ENCODE measurements at places on chromosomes 2 and 18.

- ATAC-seq = no peak
Measured at GRCh38 chr2:66828876-66829275, 394.0 kb downstream of the MEIS1 start.

DNA sequence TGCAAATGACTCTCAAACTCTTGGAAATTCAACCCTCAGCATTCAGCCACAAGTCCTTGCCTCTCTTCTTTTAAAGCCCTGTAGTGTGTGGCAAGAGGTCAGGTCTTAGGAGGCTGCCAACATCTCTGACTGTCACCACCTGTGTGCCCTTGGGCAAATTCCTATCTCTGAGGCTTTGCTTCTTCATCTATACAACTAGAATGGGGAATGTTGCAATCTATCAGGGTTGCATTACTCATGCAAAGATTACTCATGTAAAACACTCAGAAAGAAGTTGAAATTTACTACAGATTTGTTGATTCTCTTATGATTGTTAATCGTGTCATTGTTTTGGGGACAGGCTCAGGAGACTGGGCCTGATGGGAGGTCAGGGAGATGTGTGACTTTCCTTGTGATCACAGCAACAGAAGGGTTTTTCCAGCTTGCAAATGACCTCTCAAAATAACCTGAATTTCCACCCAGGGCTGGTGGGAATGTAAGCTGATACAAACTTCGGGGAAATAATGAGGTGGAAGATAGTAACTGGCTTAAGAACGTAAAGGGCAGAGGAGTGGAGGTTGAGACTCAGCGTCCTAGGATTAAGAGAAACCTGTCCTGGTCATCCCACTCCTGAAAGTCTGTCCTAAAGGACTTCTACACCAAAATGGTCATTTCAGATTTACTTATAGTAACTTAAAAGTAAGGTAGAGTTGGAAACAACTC, 32.1 kb upstream of the SIGLEC15 start:
- no peak for ATAC-seq

DNA sequence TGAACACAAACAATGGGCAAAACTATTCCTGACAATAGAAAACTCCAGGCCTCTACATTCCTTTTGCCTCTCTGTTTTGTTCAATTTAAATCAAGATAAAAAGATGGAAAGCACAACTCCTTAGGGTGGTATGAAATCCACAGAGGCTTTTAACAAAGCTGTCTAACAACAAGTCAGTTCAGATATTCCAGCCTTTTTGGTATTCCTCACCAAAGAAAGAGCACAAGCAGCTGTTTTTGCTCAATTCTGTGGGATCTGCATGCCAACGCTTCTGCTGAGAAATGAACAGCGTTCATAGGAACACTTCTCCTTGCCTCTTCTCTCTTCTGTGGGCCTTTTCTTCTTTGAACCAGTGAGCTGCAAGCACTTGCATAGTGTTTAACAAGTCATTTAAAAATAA, 411.6 kb upstream of the TCF4 start:
- no peak for ATAC-seq

GRCh38 chr2:7429733-7430132, 512.5 kb downstream of the RNF144A start:
- ATAC-seq = no peak

GRCh38 chr2:230915319-230915718, 9.7 kb downstream of the GPR55 start:
- no peak for ATAC-seq

DNA sequence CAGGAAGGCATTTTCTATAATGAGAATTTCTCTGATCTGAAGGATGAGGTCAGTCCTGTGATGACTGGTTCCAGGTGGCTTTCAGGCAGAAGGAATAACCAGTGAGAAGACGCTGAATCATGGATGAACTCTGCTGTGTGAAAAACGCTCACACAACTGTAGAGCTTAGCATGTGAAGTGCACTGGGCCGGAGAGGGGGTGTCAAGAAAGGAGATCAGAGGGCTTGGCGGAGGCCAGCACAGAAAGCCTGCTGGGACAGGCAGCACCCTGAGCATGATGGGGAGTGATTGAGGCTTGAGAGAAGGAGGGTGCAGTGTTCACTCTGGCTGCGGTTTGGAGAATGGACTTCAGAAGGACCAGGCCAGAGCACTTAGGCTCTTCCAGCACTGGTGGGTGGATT, 236.5 kb downstream of the TPGS2 start:
- no peak for ATAC-seq

DNA sequence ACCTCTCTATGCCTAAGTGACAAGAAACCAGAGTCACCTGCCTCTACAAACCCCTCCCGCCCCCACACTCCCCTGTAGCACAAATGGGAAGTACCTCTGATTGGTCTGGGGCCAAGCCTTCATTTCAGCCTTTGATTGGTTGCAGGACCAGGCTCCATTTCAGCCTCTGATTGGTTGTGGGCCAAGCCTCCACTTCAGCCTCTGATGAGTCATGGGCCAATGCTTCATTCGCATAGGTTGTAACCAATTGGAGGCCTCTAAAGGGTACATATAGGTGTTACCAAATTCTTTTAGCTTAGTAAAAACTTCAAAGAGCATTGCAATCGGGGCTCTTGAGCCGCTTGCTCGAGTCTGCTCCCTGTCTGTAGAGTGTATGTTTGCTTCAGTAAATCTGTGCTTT, 25.0 kb downstream of the CCDC102B start:
- no peak for ATAC-seq

- no peak for ATAC-seq
Measured at GRCh38 chr18:43876748-43877147, 599.5 kb upstream of the SYT4 start.

GRCh38 chr2:121076885-121077549, 208.0 kb downstream of the TFCP2L1 start:
- ATAC-seq = no peak

DNA sequence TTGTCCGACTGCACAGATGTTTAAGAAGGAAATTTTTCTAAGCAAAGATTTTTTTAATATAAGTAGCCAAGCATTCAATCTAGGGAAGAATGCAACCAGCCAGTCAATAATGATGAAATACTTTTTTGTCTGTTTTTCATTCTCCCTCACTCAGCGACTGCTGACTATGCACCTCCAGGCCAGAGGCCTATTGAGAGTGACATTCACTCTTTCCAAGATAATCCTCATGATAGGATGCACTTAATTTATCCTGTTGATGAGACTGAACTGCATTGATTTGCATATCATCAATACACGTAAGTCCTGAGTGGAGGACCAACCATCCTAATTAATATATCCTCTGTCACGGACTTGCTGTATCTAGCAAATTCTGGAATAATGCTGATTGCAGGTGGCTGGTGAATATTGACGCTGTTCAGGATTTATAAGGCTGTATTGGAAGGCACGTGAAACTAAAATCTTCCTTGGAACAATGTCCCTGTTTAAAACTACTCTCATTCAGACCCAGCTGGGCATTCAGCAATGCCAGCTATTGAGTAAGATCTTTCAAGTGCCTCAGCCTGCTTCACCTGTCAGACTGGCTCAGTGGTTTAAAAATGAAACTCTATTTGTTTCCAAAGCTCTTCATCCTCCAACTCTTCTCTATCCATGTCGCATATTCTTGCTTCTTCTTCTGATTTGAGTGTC, 142.2 kb downstream of the MAP2 start:
- ATAC-seq = no peak

DNA sequence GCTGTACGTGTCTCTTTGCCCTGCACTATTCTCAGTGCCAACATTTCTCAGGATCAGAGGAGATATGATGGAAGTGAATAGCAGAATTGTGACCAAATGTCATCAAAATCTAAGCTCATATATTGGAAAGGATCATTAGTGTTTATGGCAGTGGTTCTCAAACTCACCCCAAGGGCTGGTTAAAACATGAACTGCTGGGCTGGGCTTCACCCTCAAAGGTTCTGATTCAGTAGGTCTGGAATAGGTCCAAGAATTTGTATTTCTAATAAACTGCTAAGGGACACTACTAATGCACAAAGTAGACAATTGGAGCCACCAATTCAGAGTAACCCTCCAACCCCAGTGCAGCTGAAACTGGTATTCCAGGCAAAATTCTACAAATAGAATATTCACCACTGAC, 317.9 kb upstream of the UBE2E3 start:
- no peak for ATAC-seq

DNA sequence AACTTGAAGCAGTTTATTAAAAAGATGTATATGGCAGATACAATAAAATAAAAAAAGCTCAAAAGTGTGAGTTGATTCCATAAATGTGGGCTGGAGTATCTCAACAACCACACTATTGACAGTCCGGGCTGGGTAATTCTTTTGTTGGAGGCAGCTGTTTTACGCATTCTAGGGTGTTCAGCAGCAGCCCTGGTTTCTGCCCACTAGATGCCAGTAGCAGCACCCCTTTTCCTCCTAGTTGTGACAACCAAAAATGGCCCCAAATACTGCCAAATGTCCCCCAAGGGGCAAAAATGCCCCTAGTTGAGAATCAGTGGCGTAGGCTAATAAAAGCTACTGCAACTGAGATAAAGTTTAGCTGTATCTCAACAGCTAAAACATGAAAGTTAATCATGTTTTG, 44.8 kb downstream of the CHMP3 start:
- no peak for ATAC-seq

DNA sequence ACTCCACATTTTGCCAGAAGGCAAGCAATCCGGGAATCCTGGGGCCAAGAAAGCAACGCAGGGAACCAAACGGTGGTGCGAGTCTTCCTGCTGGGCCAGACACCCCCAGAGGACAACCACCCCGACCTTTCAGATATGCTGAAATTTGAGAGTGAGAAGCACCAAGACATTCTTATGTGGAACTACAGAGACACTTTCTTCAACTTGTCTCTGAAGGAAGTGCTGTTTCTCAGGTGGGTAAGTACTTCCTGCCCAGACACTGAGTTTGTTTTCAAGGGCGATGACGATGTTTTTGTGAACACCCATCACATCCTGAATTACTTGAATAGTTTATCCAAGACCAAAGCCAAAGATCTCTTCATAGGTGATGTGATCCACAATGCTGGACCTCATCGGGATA, 26.8 kb downstream of the B3GNT2 start:
- ATAC-seq = no peak

DNA sequence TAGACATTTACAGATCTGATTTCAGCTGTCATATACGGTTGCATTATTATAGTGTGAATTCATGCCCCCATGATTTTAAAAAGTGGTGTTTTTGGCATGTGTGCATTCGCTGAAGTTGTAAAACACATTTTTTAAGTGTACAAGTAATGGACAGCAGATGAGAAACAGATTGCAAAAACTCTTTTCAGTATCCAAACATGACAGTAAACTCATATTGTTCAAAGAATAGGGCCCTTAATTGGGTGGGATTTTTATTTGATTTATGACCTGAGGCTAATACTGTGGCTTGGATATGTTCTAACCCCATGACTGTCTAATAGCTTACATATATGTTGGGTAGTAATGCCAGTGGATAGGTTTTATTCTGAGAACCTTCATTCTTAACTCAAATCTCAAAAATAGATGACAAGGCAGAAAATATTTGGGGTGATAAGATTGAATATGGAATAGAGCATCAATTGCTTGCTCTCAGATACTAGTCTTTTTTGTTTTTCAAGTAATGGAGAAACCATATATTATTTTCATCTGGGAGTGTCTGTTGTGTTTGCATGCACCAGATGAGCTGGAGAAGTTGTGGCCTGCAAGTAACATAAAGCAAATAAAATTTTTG, 118.6 kb downstream of the PARD3B start:
- ATAC-seq = no peak

DNA sequence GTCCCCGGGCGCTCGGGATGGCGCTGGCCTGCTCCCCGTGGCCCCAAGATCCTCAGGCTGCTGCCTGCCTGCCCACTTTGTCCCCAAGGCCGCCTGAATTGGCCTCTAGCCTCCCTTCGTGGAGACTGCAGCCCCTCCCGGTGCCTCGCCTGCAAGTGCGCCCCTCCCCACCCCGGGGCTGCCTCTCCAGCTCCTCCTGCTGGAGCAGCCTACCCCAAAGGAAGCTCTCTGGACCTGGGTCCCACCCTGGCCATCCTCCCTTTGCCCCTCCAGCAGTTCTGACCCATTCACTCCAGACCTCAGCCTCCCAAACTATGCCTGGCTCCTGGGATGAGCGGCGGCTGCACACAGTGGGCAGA, 6.2 kb downstream of the ESPNL start:
- ATAC-seq = no peak

DNA sequence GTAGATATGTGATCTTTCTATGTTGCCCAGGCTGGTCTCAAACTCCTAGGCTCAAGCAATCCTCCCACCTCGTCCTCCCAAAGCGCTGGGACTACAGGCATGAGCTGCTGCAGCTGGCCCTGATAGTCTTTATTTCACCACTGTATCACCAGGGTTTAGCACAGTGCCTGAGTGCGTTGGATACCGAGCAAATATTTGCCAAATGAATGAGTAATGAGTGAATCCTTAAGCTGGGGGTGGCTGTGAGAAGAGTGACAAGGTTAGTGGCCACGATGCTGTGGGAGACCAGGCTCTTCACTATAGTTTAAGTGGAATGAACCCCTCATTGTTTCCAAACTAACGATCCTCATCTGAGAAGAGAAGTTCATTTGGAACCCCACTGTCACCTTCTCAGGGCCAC, 60.8 kb upstream of the FAM136A start:
- ATAC-seq = no peak

GRCh38 chr2:1856922-1857321, 112.6 kb upstream of the PXDN start:
- ATAC-seq = no peak

DNA sequence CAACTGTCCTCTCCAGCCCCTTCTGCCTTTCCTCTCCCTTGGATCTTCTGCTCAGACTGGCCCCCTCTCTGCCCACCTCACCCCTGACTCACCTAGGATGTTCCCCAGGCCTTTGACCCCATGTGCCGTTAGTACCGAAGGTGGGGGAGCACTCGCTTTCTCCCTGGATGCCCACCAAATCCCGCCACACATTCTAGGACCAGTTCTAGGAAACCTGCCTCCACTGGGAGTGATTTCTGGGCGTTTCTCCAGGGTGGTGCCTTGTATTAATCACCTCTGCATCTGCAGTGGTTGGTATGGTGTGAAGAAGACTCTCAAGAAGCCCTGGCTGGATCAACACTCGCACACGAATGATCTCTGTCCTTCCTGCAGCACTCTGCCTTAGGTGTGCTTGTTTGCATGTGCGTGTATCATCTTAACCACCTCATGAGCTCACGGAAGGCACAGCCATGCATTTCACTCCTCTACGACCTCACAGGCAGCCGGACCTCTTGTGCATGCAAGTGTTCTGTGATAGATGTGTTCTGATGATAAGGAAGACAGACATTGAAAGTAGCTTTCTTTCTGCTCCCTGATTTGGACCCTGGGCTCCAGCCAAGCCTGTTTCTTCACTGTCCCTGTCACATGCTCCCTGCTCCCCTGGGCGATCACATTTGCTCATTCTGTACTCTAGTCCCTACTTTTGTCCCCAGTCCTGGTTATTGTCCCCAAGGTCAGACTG, 69.4 kb downstream of the LIPG start:
- no peak for ATAC-seq

GRCh38 chr2:169865492-169865891, 38.2 kb downstream of the UBR3 start:
- ATAC-seq = no peak

DNA sequence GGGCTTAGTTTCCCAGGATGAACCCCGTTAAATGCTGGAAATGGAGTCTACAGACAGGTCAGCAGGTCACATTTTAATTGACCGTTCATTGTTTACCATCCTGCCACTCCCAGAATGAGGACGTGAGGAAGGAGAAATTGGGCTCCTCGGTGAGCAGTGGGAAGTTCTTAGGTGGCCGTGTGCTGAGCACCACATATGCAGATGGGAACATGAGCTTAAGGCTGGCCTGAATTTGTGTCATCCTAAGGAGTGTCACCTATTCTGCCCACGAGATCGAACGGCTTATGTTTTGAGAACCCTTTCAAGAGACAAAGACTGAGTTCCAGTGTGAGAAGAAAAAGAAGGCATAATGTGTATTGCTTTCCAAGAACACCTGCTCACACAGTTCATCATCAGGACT, 234.4 kb upstream of the PXDN start:
- no peak for ATAC-seq

- ATAC-seq = no peak
Measured at GRCh38 chr2:71503837-71504236, 50.5 kb downstream of the DYSF start.

Measured in activated CD4-positive, CD25-positive, alpha-beta regulatory T cell treated with anti-CD3 and anti-CD28 coated beads, Interleukin-2, amount 50 U/mL, for 24 hours (primary cell).